Erythroblast (primary cell): ENCODE measurements at places on chromosomes 5 and 9.
A peak's percentile ranks its signal among the peaks of the same experiment; 100 is the strongest.

- no peak for DNase-seq
Observed at GRCh38 chr5:135324160-135324559, 74.9 kb downstream of the MACROH2A1 start.

DNA sequence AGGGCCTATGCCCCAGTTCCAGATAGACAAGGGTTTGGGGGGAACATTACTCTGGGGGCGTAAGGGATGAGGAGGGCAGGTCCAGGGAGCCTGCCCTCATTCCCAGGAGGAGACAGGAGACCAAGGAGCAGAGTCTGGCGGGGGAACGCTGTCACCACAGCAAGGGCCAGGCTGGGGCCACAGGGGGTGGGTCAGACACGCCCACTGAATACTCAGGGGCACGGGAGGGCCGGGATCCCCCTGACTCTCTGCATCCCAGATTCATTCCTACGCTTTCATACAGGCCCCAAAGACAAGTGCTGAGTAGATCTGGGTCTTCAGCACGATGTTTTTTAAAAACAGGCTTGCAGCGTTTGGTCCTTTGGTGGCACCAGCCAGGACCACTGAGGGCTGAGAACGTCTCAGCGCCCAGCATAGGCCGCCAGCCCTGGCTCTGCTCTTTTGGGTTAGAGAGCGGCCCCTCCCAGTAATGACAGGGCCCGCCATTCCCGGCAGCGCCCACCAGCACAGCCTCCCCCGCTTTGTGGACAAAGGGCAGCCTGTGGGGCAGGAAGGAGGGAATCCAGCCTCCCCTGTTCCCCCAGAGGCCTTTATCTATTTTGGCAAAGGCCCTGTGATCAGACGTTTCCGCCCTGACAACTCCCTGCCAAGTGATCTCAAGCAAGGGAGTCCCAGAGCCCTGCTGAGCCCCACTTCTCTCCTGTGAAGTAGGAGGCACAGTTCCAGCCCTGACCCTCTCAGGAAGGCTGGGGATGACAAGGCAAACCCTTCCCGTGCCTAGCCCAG, 24.9 kb downstream of the NEK6 start:
- peak; percentile 58 for DNase-seq

- DNase-seq = no peak
Observed at GRCh38 chr5:6486074-6486473, 37.4 kb downstream of the UBE2QL1 start.

- DNase-seq = no peak
Observed at GRCh38 chr9:65404232-65405006, 119.4 kb upstream of the FOXD4L5 start.

DNA sequence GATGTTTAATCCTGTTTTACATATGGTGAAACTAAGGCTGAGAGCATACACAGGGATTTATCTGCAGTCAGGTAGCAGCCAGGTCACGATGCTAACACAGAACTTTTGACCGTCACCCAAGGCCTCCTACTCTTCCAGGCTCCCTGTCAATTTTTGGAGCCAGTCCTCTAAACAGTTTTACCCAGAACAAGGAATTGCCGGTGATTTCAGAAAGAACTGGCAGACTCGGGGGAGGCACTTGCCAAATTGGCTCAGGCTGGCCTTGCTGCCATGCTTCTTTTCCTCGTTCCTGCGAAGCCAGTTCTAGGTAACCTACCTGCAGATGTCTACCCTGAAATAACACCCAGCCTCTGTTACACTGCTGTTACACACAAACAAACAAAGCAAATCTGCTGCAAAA, 21.2 kb downstream of the GRIA1 start:
- DNase-seq = no peak

DNA sequence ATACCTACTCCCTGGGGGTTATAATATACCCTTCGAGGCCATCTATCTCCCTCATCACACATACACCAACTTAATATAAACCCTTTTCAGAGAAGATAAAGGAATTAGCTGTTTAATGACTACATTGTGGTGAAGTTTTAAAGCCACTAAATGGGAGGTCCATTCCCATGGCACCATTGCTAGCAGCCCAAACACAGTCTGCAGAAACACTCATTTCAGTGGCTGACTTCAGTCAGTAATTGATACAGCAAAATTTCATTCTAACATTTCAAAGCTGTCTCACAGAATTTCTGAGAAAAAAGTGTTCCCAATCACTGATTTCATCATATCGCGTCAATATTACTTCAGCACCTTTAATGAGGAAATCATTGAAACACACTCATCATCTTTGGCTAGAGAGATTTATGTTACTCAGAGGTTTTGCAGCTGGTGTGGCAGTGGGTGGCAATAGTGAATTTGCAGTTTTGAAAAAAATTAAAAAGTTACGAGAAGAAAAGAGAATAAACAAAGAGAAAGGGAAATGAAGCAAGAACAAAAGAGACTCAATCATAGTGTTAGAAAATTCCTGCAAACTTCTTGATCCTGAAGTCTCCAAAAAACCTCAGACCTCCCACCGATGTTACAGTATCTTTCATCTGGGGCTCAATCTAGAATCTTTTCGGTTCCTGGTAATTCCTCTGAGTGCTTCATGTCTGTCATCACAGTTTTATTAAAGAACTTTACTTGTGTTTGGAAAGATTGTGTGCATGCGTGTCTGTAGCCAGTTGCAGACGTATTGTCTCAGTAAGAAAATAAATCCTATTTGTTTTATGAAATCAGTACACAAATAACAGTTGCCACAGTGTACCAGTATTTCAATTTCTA, 105.0 kb downstream of the ERCC6L2 start:
- DNase-seq = no peak

DNA sequence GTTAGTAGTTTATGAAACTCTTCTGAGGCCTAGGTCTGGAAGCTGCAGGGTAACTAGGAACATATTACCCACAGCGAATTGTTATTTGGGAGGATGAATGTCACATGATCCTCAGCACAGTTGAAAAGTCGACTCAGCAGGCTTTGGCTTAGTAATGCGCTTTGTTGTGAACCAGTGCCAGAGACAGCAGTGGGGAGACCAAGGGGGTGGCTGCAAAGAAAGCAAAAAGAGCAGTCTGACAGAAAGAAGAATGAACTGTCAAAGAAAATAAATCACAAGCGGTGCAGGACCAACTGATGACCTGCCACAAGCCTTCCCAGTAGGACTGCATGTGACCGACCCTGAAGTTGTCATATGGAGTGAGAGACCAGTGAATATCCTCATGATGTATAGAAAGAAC, 170.0 kb downstream of the CCDC171 start:
- DNase-seq = no peak

DNA sequence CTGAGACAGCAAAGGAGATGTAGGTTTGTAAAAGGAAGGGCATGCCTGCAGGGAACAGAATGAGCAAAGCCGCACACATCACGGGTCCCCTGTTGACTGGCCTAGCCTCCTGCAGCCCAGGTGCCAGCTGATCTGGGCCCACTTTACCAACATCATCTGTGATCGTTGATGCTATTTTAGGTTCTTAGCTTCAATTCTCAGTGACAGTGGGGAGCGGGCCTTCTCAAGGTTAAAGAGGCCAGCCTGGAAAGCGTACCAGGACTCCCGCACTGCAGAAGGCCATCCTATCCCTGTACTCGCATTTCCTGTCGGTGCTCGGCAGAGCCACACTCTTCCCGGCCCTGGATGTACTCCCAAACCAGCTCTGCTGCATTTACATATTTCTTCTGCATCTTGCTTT, 213.5 kb upstream of the IRX1 start:
- DNase-seq = no peak

GRCh38 chr9:129953736-129954135, 89.3 kb downstream of the FNBP1 start:
- no peak for DNase-seq

- DNase-seq = no peak
Observed at GRCh38 chr9:35533398-35533797, 43.5 kb downstream of the RUSC2 start.

DNA sequence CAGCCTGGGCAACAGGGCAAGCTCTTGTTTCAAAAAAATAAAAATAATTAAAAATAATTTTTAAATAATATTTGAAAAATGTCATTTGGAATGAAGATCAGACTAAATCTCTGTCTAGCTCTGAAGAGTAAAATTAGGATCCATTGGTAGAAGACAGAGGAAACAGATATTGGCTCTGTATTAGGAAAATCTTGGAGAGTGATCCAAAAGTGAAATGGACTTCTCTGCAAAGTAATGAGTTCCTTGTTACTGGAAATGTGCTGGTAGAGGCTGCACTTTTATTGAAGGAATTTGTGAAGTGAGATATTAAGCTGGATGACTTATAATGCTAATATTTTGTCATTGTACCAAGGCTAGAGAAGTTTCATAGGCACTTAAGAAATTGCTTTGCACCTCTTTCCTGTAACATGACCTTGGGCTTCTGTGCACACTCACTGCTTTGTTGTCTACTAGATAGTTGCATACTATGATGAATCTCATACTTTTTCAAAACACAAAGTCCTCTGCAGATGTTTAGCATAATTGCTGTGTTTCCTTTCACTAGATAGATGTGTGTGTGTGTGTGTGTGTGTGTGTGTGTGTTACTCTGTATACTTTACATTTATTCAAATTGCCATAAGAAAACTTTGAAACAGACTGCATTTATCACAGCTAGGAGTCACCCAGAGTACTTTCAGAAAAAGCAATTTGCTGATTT, 13.1 kb downstream of the THBS4 start:
- DNase-seq = no peak

DNA sequence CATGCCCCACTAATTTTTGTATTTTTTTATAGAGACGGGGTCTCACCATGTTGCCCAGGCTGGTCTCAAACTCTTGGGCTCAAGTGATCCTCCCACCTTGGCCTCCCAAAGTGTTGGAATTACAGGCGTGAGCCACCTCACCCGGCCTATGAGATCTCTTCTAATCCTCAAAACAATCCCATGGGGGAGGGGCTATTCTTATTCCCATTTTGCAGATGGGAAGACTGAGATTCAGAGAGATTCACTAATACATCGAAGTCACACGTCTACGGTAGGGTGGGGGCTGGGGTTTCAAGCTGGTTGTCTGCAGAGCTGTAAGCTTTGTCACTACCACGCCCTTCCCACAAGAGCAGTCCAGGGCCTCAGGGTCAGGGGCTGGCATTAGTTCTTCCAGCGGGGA, 14.0 kb upstream of the NTNG2 start:
- no peak for DNase-seq

DNA sequence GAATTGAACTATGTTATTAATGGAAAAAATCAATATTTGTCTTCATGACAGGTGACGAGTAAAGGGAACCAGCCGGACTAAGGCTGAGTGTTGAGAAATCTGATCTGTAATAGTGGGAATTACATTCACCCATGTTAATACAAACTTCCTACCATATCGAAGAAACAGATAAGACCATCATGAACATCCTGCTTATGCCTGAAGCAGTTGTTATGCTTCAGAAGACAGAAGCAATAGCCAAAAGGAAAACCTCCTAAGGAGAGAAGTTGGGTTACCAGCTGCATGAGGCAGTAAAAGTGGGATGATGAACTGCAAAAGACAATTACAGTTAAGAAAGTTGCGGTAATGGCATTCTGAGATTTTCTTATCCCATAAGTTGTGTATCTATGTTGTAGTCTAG, 281.5 kb downstream of the GABRB2 start:
- no peak for DNase-seq

DNA sequence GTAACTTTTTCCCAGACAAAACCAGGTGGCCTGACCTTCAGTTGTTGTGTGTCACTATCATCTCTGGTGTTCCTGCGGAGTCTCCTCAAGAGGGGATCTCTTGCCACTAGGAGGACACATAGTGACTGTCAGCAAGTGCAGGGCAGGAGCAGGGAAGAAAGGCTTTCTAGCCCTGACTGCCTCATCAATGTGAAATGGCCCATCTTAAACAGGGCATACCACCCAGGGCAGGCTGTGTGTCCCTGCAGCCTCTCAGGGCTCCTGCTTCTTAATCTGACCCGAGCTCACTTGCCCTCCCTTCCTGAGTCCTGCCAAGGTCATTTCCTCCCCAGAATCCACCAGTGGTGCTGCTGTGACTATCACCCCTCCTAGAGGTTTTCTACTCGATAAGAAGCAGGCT, 57.4 kb upstream of the SIMC1 start:
- no peak for DNase-seq
